ENCODE measurements at places on chromosomes 4 and X.

DNA sequence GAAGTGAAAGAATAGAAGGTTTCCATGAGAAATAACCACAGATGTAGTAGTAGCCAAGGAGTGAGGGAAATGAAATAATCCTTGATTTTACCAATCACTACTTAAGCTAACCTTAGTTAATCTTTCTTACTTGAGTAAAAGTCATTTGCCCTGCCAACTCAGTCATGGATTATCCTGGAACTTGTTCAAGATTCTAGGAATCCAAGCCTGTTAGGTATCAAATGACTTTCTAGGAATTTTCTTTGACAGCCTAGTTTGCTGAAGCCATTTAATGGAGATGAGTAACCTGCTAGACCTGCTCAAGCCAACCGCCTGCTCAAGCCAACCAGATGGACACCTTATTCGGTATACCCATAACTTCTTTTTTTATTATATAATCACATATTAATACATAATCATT, 180.5 kb downstream of the KLHL13 start:
- DNase-seq, result no peak

- DNase-seq, result no peak
Observed at GRCh38 chrX:69117876-69118526, 47.3 kb downstream of the PJA1 start.

DNA sequence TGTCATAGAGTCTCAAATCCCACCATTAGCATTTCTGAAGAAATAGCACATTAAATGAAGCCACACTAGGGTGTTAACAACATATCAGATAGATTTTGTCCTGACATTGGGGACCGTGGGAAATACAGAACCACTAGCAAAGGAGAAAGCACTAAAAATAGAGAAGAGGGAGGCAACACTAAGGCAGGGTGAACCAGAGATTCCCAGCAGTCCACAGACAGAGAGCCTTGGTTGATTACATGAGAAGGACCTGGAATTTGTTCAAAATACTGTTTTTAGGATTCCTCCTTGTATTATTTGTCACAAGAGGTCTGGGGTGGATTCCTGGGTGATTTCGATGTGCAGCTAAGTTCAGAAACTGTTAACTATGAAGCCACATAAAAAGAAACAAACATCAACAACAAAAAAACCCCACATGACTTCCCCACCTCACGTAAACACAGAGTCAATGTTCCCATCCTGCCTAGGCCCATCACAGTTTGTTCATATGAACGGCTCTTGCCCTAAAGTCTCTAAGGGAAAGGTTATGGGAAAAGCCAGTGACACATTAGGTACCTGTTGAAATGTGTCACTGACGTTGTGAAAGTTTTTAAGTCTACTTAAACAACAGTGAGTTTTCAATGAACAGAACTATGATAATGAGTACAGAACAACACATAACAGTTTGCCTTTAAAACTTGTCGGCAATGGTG, 23.6 kb upstream of the GRSF1 start:
- no peak for DNase-seq

DNA sequence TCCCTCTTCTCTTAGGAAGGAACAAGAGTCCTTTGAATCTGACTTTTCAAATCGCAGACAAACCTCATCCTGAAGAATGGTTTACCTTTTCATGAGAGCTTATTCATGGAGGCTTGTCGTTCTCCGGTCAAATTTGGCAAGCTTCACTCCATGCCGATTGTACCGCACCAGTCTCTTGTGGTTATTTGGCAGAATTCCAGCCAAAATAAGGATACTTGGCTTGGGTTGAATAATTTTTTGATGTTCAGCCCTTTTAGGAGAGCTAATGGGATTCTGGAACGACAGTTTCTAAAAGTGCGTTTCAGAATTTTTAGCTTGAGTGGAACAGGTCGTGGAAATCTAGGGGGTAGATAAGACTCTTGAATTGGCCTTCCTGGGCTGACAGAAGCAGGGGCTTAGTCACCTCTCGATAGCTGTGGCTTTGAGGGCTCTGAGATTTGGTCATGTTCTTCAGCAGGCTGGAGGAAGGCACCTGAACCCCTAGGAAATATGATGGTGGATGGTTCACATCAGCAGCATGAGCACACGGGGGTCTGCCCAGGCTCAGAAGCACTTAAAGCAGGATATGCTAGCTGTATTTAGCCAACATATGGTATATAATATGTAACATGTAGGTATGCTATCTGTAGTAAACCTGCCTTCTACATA, 1.5 kb downstream of the KLHL2 start:
- DNase-seq, result peak; percentile 75

GRCh38 chrX:11666164-11666563, 444 bp upstream of the ARHGAP6 start:
- peak; percentile 24 for DNase-seq

Measured in NCI-H1105 treated with DMSO at 0.1 percent for 48 hours (cell line).